ENCODE measurements at places on chromosomes 11 and 22.

- DNase-seq, result peak; percentile 76
Observed at GRCh38 chr11:117199053-117199915, at the start of gene TAGLN. TAGLN (plus strand) TSS chr11:117199370; CDS start chr11:117203014, 3,644 bp downstream.

DNA sequence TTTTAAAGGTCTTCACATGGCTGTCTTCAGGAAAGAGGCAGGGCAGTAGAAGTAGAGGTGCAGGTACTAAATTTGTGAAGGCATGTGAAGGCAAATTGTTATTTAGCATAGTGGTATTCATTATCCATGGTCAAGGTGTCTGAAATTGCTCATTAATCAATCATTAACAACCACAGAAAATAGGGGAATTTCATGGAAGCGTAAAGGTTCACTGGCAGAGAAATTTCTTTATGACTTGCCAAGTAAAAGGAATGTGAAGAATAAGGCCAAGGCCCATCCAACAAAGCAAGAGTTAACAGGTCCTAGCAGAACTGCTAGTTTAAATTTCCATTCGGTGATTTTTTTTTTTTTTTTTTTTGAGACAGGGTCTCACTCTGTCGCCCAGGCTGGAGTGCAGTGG, 59.0 kb downstream of the RSF1 start:
- no peak for DNase-seq

GRCh38 chr11:47599902-47600301, 5.7 kb upstream of the C1QTNF4 start:
- no peak for DNase-seq

GRCh38 chr11:113048820-113049768, 87.9 kb downstream of the NCAM1 start:
- DNase-seq, result peak; percentile 29

DNA sequence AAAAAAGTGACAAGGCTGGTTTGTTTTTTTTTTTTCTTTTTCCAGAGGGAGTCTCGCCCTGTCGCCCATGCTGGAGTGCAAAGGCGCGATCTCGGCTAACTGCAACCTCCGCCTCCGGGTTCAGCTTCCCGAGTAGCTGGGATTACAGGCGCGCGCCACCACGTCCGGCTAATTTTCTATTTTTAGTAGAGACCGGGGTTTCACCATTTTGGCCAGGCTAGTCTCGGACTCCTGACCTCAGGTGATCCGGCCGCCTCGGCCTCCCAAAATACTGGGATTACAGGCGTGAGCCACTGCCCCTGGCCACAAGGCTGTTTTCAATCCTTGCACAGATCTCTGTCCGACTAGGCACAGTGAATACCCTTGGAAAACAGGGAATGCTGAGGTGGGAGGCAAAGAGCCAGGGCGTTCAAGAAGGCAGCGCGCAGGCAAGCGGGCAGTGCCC, 566 bp downstream of the ATP6V1E1 start:
- peak; percentile 13 for DNase-seq

DNA sequence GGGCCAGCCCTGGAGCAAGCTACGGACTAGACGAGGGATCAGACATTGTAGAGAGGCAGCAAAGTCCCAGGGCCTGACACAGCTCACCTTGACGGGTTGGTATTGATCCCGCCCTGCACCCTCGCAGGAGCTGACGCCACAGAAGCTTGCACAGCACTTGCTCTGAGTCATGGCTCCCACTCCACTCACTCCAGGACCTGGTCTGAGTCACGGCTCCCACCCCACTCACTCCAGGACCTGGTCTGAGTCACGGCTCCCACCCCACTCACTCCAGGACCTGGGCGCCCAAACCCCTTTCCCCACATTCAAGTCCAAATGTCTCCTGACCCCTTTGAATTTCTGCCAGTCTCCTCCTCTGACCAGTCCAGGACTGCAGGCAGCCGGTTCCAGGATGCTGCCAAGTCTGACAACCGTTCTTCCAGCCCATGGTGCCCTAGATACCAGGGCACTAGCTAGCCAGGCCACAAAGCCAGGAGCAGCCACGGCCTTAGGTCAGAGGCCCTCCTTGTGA, 6.0 kb upstream of the PNPLA5 start:
- DNase-seq, result peak; percentile 84

- DNase-seq, result no peak
Observed at GRCh38 chr22:44108806-44109385, 71.8 kb upstream of the PARVG start.

- no peak for DNase-seq
Observed at GRCh38 chr22:50548921-50549790, 3.5 kb downstream of the KLHDC7B start.

- no peak for DNase-seq
Observed at GRCh38 chr11:72856551-72857345, 42.5 kb downstream of the ATG16L2 start.

DNA sequence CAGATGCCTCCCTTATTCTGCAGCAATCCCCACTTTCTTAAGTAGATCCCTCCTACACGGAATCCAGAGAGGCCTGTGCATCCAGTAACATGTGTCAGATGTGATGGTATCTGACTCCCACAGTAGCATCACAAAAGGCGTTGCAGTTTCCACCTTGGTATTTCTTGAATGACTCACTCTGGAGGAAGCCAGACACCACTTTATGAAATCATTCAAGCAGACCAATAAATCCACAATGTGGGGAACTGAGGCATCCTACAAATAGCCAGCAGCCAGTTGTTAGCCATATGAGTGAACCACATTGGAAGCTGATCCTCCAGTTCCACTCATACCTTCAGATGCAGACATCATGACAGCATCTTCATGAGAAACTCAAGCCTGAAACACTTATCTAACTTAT, 798.1 kb downstream of the OPCML start:
- peak; percentile 96 for DNase-seq

GRCh38 chr11:78820741-78821140, 246.1 kb upstream of the NARS2 start:
- no peak for DNase-seq

GRCh38 chr11:40986320-40986719, 473.1 kb downstream of the LRRC4C start:
- DNase-seq, result peak; percentile 23

- DNase-seq, result peak; percentile 28
Observed at GRCh38 chr22:38172832-38173640, 8.6 kb downstream of the PLA2G6 start.

GRCh38 chr11:93831343-93832127, 18.9 kb downstream of the VSTM5 start:
- no peak for DNase-seq

DNA sequence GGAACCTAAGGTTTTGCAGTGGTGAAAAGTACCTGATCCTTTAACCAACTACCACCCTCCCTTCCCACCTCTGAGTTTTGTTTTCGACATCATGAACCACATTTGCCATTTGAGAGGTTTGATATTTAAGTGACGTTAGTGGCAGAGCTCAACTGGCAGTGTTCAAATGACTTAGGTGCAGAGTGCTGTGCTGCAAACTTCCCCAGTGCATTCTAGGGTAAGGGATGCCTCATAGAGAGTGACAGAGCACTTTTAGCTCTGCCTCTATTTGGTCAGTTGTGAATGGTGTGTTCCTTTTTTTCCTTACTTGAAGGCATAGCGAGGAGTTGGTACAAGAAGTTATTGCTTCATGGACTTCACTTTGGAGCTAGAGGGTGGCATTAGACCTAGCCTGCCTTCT, 9.4 kb downstream of the BMAL1 start:
- no peak for DNase-seq

DNA sequence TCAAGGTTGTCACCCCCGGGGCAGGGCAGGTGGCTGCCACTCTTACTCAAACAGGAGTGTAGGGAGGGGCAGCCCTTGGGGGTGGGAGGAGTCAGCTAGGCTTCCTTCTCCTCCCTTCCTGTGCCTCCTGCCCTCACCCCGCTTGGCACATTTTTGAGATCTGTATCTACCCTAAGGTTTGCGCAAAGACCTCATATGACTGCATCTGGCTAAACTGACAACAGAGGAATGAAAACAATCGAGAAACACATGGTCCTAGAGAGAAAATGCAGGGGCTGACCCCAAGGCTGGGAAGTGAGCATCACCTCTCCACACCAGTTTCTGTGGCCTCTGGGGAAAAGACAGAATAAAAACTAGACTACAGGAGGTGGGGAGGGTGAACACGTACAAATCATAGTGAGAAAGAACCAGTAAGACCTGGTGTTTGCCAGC, 28.1 kb downstream of the IGSF9B start:
- DNase-seq, result no peak

- no peak for DNase-seq
Observed at GRCh38 chr11:134543241-134543640, 131.2 kb upstream of the B3GAT1 start.

- DNase-seq, result no peak
Observed at GRCh38 chr11:77223797-77224196, 77.7 kb downstream of the GDPD4 start.

GRCh38 chr11:12087075-12088004, 23.1 kb upstream of the MICAL2 start:
- peak; percentile 78 for DNase-seq

DNA sequence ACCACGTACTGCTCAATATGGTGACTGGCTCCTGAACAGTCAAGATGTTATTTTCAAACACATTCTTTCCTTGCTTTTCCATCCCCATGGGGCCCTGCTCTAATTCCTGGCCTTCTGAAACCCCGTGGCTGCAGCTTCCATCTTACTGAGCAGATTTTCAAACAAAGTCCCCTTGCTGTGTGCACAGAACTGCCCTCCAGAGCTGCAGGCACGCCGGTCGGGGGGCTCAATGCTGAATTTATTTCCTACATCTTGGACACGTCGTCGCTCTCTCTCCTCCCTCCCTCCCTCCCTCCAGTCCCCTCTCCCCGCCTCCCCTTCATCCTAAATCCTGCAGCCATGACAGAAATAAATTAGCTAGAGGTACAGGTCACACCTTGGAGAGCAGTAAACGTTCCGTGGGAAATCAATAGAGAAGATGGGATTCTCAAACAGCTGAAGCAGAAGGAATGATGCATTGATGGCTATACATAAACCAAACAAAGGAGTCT, 243.1 kb upstream of the BLID start:
- DNase-seq, result no peak

GRCh38 chr11:123000721-123001120, 19.1 kb upstream of the BSX start:
- DNase-seq, result no peak

GRCh38 chr11:129929721-129930120, 34.3 kb upstream of the NFRKB start:
- no peak for DNase-seq

DNA sequence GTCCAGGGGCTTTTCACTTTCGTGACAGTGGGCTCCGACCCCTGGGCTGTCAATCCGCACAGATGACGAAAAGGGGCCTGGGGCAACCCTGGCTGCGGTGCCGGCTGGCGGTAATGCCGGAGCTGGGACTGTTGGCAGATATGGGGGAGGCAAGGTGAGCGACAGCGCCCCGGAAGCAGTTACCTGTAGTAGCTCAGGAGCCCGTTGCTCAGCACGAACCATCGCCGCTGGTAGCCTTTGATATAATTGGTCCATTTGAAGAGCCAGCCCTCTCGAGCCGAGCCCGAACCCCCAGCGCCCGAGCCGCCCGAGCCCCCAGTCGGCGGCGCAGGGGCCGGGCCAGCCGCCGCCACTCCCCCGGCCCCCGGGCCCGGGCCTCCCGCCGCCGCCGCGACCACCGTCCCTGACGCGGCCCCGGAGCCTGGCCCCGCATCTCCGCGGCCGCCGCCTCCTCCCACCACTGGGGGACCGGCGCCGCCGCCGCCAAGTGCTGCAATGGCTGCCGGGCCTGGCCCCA, 396 bp downstream of the OSBP start:
- peak; percentile 29 for DNase-seq

GRCh38 chr11:110110854-110111253, 17.7 kb downstream of the ZC3H12C start:
- no peak for DNase-seq

DNA sequence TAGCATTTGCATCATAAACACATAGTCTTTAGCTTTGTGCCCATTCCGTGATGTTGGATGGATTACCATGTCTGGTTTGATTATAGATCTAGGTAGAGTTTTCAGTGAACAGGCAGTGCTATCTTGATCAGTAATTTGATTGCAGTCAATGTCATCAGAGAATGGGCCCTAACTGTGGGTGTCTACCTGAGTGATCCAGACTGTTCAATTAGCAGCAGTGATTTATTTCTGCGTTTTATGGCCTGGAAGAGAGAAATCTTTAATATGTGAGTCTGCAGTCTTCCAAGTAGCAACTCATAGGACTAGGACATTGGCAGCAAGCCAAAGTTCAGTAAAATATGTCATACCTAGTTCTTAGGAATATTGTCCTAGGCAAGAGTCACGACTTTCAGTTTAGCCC, 80.3 kb downstream of the CASP12 start:
- peak; percentile 13 for DNase-seq

GRCh38 chr11:130634961-130635473, 186.6 kb downstream of the ADAMTS15 start:
- peak; percentile 59 for DNase-seq

DNA sequence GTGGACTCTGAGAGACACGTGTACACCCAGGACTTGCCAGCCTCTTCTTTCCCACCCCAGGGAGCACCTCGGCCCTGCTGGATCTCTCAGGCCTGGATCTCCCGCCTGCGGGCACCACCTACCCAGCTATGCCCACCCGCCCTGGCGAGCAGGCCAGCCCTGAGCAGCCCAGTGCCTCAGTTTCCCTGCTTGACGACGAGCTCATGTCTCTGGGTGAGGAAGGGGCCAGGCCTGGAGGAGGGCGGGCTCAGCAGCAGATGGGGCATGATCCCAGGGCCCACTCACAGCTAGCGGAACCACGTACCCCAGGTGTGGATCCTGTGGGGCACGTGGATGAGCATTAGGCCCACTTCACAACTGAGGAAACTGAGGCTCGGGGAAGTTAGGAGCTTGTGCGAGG, 13.7 kb upstream of the SH3BP1 start:
- DNase-seq, result no peak

GRCh38 chr11:103215812-103216211, 106.6 kb downstream of the DYNC2H1 start:
- DNase-seq, result peak; percentile 24

- DNase-seq, result no peak
Observed at GRCh38 chr11:76987203-76987602, 47.0 kb upstream of the B3GNT6 start.

GRCh38 chr22:29103121-29103520, 30.3 kb downstream of the KREMEN1 start:
- DNase-seq, result no peak

DNA sequence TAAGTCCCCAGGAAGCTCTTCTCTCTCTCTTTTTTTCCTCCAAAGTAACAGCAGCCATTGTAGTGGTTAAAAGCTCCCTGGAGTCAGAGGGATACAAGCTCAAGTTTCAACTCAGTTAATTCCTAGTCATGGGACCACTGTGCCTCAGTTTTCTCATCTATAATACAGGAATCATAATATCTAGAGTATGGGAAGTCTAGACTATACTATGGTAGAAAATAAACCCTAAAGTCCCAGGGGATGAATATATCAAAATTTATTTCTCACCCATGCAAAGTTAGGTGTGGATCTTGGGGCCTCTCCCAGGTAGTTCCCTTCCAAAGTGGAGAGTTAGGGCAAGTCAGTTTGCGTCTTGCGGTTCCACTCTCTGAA, 33.7 kb downstream of the C11orf58 start:
- DNase-seq, result no peak

- no peak for DNase-seq
Observed at GRCh38 chr11:4048340-4048739, 46.3 kb upstream of the RRM1 start.

- DNase-seq, result no peak
Observed at GRCh38 chr11:134231958-134232659, 7.6 kb downstream of the VPS26B start.

GRCh38 chr22:22458896-22459588, 49.5 kb downstream of the ZNF280B start:
- DNase-seq, result no peak

GRCh38 chr22:36386900-36387708, 663 bp downstream of the MYH9 start:
- DNase-seq, result peak; percentile 63

Measured in ELR (cell line).